Cerebellar nuclear complex (tissue), 1 donor: ENCODE measurements at places on chromosomes 12 and 14.

DNA sequence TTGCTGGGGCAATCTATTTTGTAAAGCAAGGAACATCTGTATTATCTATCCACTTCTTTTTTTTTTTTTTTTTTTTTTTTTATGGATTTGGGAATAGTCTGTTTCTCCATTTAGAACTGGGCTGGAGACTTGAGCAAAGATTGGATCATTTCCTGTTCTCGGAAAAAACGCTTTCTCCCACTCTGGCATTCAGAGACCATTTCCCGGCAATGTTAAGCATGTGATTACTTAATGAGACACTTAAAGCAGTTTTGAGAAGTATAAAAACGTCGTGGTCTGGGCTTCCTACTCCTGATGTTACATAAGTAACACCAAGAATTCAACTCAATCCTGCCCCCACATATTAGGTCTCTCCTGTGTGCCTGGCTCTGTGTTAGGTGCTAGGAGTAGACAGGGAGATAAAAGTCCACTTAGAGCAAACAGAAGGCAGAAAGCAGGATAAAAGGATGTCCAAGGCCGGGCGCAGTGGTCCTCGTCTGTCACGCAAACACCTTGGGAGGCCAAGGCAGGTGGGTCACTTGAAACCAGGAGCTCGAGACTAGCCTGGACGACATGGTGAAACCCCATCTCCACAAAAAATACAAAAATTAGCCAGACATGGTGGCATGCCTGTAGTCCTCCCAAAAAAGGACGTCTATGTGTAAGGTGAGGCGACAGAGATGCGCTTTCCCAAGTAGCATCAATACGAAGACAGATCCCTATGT is 152.1 kb upstream of the GSC start:
- DNase-seq: no peak

GRCh38 chr12:72072592-72073212 is 134.1 kb downstream of the TPH2 start:
- no peak for DNase-seq

DNA sequence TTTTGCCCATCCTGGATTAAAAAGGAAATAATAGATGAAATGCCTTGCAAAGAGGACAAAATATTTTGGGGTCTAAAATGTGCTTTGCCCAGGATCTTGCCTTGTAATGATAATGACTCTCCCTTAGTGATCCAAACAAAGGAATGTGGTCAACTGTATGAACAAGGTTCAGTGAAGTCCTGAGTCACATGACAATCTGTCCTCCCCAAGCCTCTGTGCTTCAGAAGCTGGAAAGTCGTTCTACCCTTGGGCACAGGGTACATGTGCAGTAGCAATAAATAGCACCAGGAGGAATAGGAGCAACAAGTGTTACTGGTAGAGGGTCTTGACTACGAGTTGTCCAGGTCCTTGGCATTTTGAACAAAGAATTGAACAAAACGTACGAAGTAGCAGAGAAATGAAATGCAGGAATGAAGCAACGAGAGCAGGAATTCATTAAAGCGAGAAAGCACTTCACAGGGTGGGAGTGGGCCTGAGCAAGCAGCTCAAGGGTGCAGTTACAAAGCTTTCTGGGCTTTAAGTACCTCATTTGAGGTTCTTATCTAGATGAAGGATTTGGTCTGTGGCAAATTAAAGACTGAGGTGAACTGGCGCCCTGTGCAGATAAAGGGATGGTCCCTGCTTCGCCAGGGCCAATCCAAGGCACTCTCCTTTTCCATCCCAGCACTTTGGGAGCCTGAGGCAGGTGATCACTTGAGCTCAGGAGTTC is 65.8 kb downstream of the RESF1 start:
- no peak for DNase-seq

GRCh38 chr12:106101803-106102202 is 37.0 kb downstream of the NUAK1 start:
- no peak for DNase-seq

DNA sequence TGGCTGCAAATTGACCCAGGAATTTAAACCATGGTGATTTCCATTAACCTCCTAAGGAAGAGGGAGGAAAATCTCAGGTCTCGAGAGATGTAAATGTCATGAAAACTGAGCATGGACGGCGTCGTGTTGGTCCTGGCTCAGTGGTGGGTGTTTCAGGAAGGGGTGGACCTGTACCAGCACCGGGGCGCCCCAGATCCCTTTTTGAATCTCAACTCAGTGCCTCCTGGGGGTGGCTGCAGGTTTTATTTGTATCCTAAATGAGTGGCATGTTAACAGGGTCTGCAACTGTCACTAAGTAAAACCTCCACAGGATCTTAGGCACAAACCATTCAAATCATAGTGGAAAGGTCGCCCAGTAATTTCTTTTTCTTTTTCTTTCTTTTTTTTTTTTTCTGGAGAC is 101.3 kb downstream of the ASCL4 start:
- no peak for DNase-seq

- DNase-seq: no peak
Observed at GRCh38 chr12:113443030-113443539, 20.9 kb downstream of the SDSL start.

GRCh38 chr14:38021861-38022260 is 185.8 kb upstream of the SSTR1 start:
- DNase-seq: no peak

DNA sequence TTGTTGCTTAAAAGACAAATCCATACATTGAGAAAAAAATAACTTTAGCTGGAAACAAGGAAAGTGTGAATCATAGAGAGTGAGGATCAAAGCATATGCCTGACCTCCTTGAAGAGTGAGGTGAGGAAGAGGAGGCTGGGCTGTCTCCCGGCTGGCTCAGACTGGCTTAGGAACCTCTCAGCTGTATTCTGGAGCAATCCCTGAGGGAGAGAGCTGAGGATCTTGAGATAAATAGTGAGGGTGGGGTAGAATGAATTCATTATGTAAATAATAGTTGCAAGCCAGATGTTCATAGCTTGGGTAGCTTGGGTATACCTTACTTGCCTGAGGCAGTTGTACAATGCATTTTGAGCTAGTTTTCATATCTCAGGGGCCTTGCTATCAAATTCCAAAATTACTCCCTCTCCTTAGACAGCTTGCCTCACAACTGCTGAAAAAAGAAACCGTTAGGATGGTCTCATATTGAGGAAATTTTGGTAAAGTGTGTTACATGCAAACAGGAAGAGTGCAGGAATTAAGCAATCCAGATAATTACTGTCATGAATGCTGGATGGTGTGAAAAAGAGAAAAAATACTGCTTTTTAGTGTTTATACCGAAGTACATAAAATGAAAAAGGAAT is 30.5 kb upstream of the SLC15A5 start:
- no peak for DNase-seq
